ENCODE measurements at places on chromosomes 2 and 18. TPM values are rescaled to one million over a fixed set of nuclear protein-coding genes. Genes with fewer than 3 reads are reported as not detected.

The NPPC gene
- total RNA-seq: not detected

The CDCA7 gene
- 2.9 TPM for total RNA-seq

DNA sequence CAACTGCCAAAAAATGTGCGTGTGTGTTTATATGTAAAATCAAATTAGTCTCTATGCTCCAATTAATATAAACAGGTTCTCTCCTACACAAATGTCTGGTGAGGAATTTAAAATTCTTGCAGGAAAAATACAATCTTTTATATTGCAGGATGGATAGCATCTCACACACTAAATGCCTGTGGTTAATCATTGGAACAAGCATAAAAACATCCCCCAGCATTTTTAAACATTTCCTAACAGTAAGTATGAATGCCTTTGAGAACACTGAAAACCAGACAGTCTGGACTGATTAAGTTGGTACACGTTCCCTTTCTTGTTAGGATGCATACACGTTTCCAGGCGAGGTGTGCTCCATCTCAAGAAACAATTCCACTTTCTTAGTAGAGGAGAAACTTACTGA, 29.9 kb upstream of the PDE1A start:
- no peak for DNase-seq

DNA sequence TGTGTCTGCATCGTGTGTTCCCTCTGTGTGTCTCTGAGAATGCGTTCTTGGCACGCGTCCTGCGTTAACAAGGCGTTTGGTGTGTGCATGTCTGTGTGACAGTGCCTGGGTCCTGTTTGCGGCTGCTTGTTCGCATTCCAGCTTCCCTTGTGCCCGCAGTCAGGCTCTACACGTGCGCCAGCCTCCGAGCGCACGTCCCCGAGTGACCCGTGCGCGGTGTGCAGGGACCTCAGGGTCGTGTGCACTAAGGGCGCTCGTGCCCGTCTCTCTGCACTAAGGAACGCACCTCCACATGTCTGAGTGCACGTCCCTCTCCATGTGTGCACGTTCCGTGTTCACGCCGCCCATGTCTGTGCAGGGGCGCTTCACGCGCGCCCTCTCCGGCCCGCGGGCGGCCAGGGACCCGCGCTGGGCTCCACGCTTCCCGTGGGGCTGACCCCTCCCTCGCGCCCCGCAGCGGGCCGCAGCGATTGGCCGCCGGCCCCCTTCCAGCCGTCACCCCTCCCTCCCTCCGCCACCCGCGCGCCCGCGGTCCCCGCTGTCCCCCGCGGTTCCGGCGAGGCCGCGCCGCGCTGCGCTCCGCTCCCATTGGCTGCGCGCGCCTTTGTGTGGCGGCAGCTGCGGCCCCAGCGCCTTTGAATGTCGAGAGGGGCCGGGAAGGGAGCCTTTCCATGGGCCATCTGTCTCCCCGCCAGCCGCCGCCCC, 229.4 kb downstream of the HAUS1 start:
- DNase-seq: peak; percentile 13

DNA sequence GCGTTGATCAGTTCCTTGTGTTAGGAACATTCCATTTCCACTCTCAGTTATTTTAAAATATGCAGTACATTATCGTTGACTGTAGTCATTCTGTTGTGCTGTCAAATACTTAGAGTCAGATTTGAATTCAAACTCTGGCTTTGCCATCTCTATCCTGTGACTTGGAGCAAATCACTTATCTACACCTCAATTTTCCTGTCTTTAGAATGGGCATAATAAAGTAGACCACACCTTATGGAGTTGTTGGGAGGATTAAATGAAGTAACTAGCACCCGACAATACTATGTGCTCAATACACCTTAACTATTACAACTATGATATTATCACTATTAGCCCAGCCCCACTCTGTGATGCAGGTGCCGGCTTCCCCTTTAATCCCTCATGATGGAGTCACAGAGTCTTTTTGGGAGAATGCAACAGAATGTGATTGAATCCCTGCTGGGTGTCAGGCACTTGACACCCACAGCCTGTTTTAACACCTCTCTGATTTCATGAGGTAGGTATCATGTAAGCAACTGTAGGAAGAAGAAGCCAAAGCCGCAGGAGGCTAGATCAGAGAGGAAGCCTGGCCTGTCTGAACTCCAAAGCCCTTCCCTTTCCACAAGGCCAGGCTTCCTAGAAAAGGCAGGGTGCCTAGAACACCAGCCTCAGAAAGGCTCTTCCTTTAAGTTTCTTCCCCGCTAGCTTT, 308.4 kb downstream of the NAPG start:
- no peak for DNase-seq

- DNase-seq: no peak
Observed at GRCh38 chr2:96514521-96514920, 9.4 kb upstream of the NEURL3 start.

DNA sequence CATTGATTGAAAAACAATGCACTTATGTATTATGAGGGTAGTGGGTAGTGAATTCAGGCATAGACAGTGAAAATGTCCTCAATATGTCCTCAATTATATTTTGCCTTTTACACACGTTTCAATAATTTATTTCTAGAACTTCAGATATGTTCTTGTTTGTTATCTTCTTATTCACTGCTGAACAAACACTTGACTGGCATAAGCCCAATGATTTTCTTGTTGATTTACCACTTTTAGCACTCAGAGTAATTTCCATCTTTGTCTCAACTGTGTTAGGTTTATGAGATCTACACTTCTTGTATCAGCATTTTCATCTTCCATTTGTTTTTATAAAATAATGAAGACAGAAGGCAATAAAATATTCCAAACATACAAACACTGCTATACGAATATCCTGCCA, 61.8 kb upstream of the DCC start:
- no peak for DNase-seq

GRCh38 chr2:189954989-189955388, 107.5 kb downstream of the MSTN start:
- DNase-seq: no peak

DNA sequence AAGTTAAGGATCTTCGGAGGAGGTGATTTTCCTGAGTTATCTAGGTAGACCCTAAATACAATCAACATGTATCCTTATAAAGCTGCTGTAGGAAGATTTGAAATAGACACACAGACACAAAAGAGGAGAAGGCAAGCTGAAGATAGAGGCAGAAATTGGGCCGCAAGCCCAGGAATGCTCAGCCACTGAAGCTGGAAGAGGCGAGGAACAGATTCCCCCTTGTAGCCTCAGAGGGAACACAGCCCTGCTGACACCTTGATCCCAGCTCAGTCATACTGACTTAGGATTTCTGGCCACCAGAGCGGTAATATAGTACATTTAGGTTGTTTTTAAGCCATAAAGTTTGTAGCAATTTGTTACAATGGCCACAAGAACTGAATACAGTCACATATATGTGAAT, 90.9 kb downstream of the ETAA1 start:
- DNase-seq: no peak
